ENCODE measurements at places on chromosomes 5 and 9. TPM values are rescaled to one million over a fixed set of nuclear protein-coding genes. Genes with fewer than 3 reads are reported as not detected.

Gene TLR4
- total RNA-seq, result 9.5 TPM

Gene ESM1
- total RNA-seq, result not detected

Gene FCN2
- not detected for total RNA-seq

Gene ADGRD2
- total RNA-seq, result not detected

Gene LTC4S
- total RNA-seq, result 1.7 TPM

Gene MOB3B
- total RNA-seq, result 3.7 TPM

Gene KIF12
- total RNA-seq, result 0.39 TPM

Gene PRRX2
- 4.9 TPM for total RNA-seq

Gene DBH
- not detected for total RNA-seq

Gene CSF1R
- total RNA-seq, result 0.62 TPM

Gene SMIM33
- total RNA-seq, result not detected

Gene IL4
- total RNA-seq, result not detected

Gene C5orf34
- total RNA-seq, result 1.9 TPM

Gene LHX3
- total RNA-seq, result not detected

- H3K4me1 ChIP-seq, result peaks cover 16% of the 10 kb centered on the region
- no peaks in the 10 kb centered on the region for H3K27me3 ChIP-seq
- H3K4me3 ChIP-seq, result no peak overlapping the region
- H3K36me3 ChIP-seq, result no peaks in the 10 kb centered on the region
- peak; percentile 68 for DNase-seq
Observed at GRCh38 chr9:133974631-133975341, 17.3 kb downstream of the VAV2 start.

DNA sequence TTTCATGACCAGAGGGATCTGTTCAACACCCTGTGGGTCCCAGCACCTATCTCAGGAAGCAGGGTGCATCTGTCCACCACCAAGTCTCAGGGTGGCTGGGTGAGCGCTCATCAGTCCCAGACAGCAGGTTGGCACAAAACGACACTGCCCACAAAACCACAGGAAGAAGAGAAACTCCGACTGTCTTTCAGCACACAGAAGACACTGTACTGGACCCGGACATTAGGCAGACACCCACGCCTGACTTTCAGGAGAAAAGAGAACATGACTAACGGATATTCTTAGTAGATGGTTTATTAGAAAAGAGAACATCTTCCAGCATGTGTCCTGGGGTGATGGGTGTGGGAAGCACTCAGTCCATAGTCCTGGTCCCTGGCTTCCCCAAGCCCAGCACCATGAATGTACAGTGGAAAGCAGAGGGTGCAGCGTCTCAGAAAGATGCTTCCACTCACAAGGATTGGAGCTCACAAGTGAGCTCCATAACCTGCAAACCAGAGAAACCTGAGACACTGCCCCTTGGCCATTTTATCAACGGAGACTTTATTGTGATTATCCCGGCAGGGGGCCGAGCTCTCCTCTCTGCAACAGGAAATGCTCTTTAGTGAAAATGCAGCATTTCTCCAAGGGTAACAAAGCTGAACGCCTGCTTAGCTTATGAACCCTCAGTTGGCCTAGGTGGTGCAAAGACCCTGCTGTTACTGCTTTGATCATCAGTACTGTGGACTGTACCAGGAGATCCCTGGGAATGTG lies 35.8 kb upstream of the LCP2 start:
- peaks cover 29% of the 10 kb centered on the region for H3K4me1 ChIP-seq
- no peak for DNase-seq
- no peaks in the 10 kb centered on the region for H3K36me3 ChIP-seq
- no peak overlapping the region for H3K27ac ChIP-seq
- H3K27me3 ChIP-seq, result peaks cover 9% of the 10 kb centered on the region

GRCh38 chr9:134226221-134226930 lies 62.0 kb upstream of the RNU6ATAC start:
- H3K27me3 ChIP-seq, result peaks cover 8% of the 10 kb centered on the region
- no peak overlapping the region for H3K27ac ChIP-seq
- H3K4me1 ChIP-seq, result peaks cover 12% of the 10 kb centered on the region

- no peaks in the 10 kb centered on the region for H3K27me3 ChIP-seq
- DNase-seq, result no peak
- no peak overlapping the region for H3K27ac ChIP-seq
- no peak overlapping the region for H3K4me3 ChIP-seq
- H3K4me1 ChIP-seq, result peaks cover 28% of the 10 kb centered on the region
Observed at GRCh38 chr5:67770431-67771025, 445.0 kb upstream of the PIK3R1 start.

DNA sequence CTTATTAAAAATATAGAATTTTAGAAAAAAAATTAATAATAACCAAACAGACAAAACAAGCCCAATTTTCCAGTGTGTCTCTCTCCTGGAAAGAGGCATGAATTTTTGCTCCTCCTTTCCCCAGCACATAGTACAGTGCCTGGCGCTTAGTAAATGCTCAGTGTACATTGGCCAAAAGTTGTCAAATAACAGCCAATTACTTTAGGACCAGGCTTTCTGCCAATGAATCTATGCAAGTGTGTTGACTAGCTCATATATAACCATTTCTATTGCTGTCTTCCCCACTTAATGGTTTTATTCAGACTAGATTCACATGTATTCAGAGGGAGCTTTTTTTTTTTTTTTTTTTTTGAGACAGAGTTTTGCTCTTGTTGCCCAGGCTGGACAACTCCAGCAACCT lies 120.1 kb upstream of the CD180 start:
- no peak overlapping the region for H3K27ac ChIP-seq
- no peaks in the 10 kb centered on the region for H3K36me3 ChIP-seq
- H3K27me3 ChIP-seq, result no peaks in the 10 kb centered on the region

- H3K27ac ChIP-seq, result peak overlapping the region; percentile 79
- no peaks in the 10 kb centered on the region for H3K36me3 ChIP-seq
- no peak for DNase-seq
- H3K4me3 ChIP-seq, result no peak overlapping the region
Observed at GRCh38 chr5:8908055-8908683, 637.7 kb downstream of the SEMA5A start.

GRCh38 chr9:31908158-31908890 lies 476.1 kb upstream of the ACO1 start:
- H3K27ac ChIP-seq, result no peak overlapping the region
- no peaks in the 10 kb centered on the region for H3K36me3 ChIP-seq
- no peaks in the 10 kb centered on the region for H3K27me3 ChIP-seq
- H3K4me1 ChIP-seq, result no peaks in the 10 kb centered on the region
- DNase-seq, result no peak

DNA sequence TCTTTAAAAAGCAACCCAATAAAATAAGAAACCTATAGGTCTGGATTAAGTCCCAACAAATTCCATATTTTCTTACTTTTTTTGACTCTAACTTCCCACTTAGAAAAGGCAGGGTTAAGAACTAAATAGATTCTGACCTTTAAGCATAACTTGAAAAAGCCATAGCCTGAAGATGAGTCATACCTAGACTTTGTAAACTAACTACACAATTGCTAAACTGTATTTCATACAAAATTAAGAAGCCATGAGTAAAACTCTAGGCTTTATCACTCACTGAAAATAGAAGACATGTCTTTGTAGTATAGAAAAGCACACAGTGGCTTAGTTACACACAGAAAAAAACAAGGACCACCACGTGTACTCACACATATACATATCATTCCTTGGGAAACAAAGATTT lies 51.5 kb downstream of the MLLT3 start:
- no peak overlapping the region for H3K27ac ChIP-seq
- peaks cover 5% of the 10 kb centered on the region for H3K36me3 ChIP-seq
- no peak overlapping the region for H3K4me3 ChIP-seq
- peaks cover 37% of the 10 kb centered on the region for H3K4me1 ChIP-seq
- DNase-seq, result no peak

DNA sequence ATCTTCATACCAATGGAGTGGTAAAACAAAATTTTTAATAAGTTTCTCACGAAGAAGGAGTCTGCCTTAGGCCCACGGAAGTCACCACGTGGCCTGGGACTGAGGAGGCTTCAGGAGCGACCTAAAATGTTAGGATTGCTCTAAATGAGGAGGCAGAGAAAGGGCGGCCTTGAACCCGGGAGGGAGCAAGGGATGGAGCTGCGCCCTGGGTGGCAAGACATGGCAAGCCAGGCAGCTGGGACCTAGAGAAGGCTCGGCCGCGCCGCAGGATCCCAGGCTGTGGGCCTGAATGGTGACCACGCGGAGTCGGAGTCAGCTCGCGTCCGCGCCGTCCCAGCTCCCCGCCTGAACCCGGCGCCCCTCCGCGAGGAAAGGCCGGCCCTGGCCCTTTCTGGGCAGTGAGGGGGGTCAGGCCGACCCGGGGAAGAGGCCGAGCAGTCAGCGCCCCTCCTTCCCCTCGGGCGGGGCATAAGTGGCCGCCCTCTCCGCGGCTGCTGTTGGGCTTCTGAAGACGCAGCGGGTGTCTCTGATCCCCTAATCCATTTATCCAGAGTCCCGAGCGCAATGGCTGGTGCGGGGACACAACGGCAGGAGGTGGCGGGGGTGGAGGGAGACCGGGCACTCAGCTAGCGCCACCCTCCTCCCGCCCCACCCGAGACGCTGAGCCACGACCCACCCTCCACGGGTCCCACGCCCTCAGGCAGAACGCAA lies 10.6 kb downstream of the IRX1 start:
- H3K27me3 ChIP-seq, result peaks cover 11% of the 10 kb centered on the region
- no peak overlapping the region for H3K27ac ChIP-seq
- peaks cover 4% of the 10 kb centered on the region for H3K36me3 ChIP-seq
- no peak overlapping the region for H3K4me3 ChIP-seq
- H3K4me1 ChIP-seq, result peaks cover 8% of the 10 kb centered on the region
- no peak for DNase-seq

DNA sequence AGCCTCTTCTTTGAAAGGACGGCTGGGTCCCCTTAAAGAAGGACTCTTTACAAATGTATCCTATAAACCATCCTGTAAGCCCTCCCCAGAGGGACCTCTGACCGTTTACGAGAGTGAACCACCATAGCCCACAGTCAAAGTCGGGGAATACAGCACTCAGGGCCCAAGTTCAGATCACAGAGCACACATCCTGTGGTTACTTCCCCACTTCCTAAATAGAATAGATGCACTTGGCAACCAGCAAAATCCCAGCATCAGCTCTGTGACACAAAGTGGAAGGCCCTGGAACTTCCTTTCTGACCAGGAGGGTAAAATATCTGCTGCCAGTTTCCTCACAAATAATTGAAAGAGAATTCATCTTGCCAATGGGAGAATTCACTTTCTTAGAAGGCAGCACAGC lies 6.9 kb upstream of the IGFBPL1 start:
- H3K27ac ChIP-seq, result no peak overlapping the region
- H3K36me3 ChIP-seq, result no peaks in the 10 kb centered on the region
- peaks cover 4% of the 10 kb centered on the region for H3K4me1 ChIP-seq
- no peak for DNase-seq

DNA sequence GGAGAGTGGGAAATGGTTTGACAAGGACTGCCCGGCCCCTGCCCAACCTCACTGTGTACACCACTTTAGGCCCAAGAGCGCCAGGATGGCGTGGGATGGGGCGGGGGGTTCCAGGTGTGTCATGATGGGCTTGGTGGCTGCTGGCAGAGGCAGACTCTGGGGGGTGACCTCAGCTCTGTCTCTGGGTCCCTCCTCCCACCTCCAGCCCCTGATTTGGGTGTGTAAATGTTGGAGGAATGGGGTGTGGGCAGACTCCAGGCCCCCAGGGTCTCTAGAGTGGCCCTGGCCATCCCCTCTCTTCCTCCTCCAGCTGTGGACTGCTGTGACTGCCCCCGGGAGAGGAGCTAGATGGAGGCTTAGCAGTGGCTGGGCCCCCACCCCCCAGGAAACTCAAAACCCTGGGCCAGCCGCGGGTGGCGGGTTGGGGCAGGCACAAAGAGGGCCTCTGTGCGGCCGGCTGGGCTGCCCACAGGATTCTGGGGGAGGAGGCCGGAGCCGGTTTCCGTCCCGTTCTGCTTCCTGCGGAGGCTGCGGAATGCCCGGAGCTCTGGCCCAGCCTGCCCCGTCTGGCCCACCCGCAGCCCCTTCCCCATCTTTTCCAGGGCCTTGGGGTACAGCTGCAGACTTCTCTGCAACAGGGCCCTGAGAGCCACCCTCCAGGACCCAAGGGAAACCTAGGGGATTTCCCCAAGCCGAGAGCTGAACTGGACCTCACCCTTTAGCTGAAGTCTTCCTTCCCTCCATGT lies 23.1 kb downstream of the CXXC5 start:
- peaks cover 3% of the 10 kb centered on the region for H3K36me3 ChIP-seq
- no peak for DNase-seq
- peak overlapping the region; percentile 41 for H3K4me3 ChIP-seq

GRCh38 chr5:78509884-78510769 lies 138.4 kb downstream of the LHFPL2 start:
- peaks cover 78% of the 10 kb centered on the region for H3K4me1 ChIP-seq
- H3K27me3 ChIP-seq, result no peaks in the 10 kb centered on the region
- peaks cover 2% of the 10 kb centered on the region for H3K36me3 ChIP-seq

- H3K4me3 ChIP-seq, result no peak overlapping the region
- no peaks in the 10 kb centered on the region for H3K27me3 ChIP-seq
- H3K27ac ChIP-seq, result no peak overlapping the region
- no peaks in the 10 kb centered on the region for H3K4me1 ChIP-seq
- DNase-seq, result no peak
Observed at GRCh38 chr9:123881604-123882003, 48.3 kb downstream of the DENND1A start.

Measured in chondrocyte (in vitro differentiated cells).